AG09309 (cell line): ENCODE measurements at places on chromosomes 16 and 17.
A peak's percentile ranks its signal among the peaks of the same experiment; 100 is the strongest.

DNA sequence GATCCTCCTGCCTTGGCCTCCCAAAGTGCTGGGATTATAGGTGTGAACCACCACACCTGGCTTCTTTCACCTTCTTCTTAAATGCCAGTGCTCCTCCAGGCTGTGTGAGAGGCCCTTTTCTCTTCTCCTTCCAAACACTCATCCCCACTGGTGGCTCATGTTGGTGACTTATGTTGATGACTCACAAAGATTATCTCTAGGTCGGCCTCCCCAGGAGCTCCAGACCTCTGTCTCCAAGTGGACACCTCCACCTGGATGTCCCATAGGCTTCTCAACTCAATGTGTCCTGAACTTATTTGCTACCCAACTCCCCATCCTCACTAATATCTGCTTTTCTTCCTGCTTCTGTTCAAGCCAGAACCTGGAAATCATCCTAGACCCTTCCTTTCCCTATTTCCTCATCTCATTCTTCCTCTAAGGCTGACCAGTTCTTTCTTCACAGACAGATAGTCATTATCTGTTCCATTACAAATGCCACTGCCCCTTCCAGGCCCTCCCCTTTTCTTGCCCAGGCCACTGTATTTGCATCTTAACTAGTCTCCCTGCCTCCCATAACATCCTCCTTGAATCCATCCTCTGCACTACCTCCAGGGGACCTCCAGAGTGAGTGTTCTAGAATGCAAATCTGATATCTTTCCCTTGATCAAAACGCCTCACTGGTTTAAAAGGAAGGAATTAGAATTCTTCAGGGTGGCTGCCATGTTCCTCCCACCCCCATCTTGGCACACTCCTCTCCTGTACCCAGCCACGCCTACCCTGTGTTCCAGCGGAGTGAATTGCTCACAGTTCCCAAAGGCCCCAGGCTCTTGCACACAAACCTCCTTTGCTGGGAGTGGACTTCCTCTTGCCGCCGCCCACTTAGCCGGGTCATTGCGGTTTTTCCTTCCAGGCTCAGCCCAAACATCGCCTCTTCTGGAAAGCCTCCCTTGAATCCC is 34.8 kb upstream of the FBXO47 start:
- DNase-seq: peak; percentile 52

GRCh38 chr16:2529961-2530628 is 1.1 kb downstream of the CEMP1 start:
- no peak for DNase-seq

GRCh38 chr16:85716022-85716679 is 27.4 kb upstream of the GINS2 start:
- no peak for DNase-seq

GRCh38 chr16:67399749-67400704 is 6.7 kb upstream of the TPPP3 start:
- no peak for DNase-seq

DNA sequence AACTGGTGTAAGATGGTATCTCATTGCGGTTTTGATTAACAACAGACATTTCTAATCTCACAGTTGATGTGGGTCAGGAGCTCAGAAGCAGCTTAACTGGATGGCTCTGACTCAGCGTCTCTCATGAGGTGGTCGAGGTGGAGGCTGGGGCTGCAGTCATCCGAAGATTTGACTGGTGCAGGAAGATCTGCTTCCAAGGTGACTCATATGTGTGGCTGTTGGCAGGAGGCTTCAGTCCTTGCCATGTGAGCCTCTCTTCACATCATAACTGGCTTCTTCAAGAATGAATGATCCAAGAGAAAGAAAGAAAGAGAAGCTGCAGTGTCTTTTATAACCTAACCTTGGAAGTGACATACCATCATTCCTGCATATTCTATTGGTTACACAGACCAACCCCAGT is 376.1 kb downstream of the SEC14L1 start:
- no peak for DNase-seq

- no peak for DNase-seq
Measured at GRCh38 chr17:61461586-61461966, 9.4 kb downstream of the TBX4 start.

DNA sequence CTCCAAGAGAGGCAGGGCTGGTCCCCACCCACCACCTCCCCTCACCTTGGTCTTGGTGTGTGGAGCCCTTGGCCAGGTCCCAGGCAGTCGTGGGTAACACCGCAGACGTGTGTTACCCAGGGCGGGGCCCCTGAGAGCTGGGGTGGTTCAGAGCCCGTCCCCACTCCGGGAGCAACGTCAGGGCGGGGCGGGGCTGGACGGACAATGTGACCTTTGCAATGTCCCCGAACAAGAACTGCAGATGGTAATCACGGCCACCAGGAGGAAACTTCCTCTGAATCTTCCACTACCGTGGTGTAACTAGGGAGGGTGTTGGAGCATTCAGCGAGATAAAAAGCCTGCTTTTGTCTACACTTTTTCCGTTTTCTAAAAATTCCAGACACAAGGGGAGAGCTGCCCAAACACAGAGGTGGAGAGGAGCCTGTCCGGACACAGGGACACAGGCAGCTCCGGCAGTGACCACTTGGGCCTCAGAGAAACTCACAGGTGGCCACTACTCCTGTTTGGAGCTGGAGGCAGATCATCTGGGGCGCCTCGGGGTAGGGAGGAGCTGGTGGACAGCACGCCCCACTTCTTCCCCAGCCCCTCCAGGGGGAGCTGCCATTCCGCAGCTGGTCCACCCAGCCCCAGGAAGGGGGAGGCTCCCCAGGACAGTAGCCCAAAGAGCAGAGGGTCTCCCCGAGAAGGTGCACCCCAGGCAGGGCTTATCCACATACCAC is 14.2 kb upstream of the SLC38A10 start:
- DNase-seq: no peak

DNA sequence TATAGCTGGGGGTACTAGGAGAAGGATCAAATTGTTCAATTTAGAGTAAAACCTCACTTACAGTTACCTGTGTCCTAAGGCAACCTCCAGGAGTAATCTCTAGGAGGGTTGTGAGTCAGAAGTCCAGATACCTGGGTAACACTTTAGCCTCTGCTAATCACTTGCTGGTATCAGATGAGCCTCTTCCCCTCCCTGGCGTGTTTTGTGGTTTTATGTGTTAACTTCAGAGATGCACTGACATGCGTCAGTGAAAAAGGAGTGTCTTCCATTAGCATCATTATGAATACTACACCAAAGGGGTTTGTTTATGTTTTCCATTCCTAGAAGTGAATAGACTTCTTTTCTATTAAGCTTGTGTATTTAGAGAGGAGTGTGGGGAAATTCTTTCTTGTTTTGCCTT is 208.2 kb downstream of the FTO start:
- DNase-seq: no peak

DNA sequence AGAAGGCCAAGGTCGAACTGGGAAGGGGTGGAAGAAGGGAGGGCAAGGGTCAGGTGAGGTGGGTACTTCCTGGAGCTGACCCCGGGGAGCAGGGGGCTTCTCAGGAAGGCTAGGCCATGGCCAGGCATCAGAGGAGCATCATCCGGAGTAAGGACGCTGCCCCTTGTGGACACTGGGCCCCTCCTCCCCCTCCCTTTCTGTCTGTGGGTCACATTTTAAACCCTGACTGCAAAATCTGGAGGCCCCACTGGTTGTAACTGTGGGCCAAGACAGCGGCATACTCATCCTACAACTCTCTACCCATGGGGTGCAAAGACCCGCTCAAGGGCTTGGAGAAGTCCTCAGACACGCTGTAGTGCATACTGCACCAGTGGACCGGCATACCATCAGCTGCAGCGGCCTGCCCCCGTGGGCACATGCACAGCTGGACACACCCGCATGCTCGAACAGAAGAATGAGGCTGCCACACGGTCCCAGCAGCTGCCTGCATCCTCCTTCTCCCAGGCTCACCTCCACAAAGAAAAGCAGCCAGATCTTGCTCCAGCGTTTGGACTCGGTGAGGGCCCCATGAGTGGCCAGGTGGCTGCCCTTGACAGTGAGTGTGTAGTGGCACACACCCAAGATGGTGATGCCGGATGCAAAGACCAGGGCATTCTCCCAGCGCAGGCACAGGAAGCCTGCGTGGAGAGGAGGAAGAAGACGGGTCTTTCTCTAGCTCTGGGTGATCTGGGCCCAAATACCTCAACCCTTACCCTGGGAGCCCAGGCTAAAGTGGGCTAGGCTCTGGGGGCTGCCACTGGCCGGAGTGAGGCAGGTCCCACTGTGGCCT is 1.2 kb downstream of the FADS6 start:
- no peak for DNase-seq

DNA sequence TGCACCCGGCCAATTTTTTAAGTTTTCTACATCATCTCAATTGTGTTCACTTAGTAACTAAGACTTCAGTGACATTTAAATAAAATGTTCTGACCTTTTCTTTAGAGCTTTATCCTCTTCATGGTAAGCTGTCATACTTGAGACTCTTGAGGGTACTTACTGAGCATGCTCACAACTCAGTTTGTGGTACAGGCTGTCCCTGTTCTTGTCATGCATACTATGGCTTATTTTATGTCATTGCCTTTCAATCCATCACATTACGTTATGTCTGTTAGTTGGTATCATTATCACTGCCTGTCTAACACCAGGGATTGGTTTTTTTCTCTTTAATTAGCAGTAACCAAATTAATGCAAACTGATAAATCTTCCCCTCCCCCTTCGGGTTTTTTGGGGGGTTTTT is 41.9 kb upstream of the RHBDL3 start:
- no peak for DNase-seq

DNA sequence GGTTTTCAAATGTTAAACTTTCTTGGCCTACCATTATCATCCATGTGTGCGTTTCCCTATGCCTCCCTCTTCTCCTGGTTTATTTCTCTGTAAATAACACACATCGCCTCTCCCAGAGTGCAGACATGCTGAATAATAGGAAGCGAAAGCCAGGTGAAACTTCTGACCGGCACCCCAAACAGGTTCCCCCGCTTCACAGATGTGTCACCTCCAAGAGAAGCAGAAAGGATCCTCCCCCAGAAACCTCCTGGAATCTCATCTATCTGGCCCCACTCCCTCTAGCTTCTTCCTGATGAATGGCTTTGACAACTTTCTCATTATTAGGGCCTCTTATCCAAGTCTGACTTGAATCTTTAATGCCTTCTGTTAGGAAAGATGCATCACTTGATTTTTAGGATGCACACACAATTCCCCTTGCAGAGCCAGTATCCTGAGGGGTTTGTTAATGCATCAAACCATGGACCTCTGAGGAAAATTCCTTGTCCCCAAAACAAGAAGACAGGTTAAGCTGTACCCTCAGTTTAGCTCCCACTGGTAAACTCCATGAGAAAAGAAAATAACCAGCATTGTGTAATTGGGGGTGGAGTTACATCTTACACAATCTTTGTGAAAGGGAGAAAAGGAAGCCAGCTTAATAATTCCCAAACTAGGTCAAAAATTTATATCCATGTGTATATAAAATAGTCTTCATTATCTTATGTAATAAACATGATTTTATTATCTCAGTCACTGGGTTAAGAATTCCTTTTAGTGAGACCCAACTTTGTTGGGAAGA is 20.1 kb upstream of the HYDIN start:
- no peak for DNase-seq

DNA sequence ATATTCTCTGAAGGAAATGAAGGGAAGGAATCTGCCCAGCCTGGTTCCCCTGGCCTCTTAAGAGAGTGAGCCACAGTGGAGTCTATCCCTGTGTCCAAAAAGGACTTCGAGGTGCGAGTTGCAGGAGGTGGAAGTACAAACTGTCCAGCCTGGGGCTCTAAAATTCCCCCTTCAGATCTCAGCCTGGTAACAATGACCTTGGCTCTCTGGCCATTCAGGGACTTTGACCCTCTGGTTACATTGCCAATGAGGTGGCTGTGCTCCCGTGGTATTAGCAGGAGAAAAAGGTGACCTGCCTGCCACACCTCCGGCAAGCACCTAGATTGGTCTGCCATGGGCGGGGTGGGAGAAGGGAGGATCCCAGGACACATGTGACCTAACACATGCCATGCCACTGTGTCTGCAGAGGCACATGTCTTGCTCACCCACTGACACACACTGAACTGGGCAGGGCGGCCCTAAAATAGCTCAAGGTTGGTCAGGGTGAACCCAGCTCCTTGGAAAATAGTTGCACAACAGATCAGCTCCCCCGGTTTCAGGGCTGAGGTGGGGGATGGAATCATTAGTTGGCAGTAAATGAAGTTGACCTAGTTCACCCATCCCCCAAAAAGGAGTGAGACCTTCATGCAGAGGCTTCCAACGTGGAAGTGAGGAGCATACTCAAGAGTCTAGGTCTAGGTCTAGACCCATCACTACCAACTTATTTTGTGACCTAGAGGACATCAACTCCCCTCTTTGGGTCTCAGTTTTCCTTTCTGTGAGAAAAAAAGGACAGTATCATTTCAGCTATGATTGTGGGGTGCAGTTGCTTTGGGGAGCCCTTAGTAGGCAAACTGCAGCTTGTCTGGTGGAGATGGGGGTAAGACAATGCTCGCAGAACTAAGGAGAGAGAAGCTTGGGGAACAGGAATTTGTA is 2.2 kb downstream of the NR1D1 start:
- DNase-seq: no peak

DNA sequence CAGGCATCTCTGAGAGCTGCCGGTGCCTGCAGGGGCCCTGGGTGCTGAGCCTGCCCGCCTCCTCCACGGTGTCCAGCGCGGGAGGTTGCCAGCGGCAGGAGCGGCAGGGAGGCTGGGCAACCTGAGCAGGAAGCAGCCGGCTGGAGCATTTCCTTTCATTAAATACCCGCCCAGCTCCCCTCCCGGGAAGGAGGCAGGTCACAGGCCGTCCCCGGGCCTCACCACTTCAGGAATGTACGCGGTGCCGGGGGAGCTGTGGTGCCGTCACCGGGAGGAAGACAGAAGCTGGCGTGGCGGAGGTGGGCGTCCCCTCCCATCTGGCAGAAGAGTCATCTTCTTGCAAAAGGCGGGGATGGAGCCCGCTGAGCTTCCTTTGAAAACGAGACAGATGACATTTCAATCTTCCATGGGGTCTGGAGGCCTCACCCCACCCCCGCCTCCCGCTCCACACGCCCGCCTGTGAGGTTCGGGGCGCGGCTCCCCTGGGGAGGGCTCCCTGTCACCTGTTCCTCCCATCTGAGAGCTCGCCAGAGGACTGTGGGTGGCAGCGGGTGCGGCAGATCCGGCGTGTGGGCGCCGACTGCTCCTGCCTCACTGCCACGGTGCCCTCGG is 16.0 kb downstream of the SOX8 start:
- DNase-seq: no peak

DNA sequence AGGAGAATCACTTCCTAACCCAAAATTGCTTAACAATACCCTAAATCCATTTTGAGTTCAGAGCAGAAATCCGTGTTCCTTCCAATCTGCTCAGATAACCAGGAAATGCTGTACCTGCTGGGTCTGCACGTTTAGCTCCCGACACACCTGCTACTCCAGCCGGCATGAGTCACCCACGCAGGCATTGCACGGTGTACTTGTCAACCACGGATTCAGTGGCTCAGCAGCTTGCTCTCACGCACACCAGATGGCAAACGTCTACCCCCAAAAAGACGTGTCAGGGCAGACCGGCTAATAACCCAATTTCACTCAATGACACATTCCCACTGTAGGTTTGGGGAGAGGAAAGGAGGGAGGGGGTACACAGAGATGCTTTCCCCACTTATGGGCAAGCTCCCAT is 468.1 kb downstream of the SOX9 start:
- no peak for DNase-seq
